ENCODE measurements at places on chromosomes 6 and 20.

DNA sequence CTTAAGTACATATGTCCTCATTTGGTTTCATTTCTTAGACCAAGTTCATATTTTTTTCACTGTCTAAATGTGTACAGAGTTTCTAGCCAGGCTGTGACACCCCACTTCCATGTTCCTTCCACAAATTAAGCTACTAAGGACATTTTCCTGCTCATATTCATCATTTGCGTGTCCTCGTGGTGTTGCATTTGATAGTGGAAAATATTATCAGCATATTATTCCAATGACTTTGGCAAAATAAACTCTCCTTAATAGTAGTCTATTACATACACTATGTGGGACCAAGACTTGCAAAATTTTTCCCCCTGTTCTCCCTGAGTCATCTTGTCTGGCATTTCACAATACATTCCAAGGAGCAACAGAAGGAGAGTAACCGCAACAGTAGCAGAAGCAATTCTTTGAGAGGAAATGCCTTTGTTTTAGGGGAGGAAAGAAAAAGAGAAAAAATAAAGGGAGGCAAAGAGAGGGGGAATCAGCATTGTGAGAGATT lies 599.2 kb downstream of the COL12A1 start:
- no peak for DNase-seq

- DNase-seq = no peak
These were observed 284.8 kb downstream of the PTPRK start for GRCh38 chr6:128235556-128235955.

DNA sequence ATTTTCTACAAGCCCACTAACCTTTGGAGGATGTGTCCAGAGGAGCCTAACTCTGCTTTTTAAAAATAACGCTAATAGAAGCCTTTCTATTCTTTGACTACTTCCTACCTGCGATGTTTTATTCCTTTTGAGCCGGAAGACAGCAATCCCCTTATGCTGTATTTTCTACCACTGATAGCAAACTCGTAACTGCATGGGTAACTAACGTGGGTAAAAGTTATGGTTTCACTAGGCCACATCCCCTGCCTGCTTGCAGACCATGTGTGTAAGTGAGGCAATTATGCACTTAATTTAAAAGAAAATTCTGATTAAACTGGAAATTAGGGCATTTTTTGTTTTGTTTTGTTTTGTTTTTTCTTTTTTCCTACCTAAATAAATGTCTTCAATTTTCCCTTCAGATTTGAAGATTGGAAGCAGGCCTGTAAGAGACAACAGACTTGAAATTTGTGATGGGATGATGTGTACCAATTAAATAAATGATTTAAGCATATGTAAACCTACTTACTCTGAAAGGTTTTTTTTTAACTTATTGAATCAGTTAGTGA lies 931 bp downstream of the UFL1 start:
- DNase-seq = no peak

- DNase-seq = no peak
These were observed 1.7 kb downstream of the MUCL3 start for GRCh38 chr6:30942338-30943060.

GRCh38 chr20:61986762-61987321 lies 78.8 kb downstream of the TAF4 start:
- DNase-seq = no peak

- DNase-seq = peak; percentile 33
These were observed 23.2 kb downstream of the ID4 start for GRCh38 chr6:19860235-19860877.

DNA sequence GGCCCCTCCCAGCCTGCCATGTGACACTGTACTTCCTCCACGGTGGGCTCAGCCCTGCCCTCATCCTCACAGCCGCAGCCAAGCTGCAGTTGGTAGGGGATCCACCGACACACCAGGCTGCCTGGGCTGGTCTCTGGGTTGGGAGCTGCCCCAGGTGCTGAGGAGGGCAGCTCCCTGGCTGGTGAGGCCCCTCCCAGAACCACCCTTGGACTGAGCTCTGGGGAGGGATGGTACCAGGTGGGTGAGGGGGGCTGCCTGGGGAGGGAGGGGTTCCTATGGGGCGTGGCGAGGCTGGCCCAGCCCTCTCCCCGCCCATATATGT lies 185 bp upstream of the TNFRSF6B start:
- DNase-seq = no peak

GRCh38 chr6:36116066-36116864 lies 14.0 kb upstream of the MAPK13 start:
- DNase-seq = no peak

DNA sequence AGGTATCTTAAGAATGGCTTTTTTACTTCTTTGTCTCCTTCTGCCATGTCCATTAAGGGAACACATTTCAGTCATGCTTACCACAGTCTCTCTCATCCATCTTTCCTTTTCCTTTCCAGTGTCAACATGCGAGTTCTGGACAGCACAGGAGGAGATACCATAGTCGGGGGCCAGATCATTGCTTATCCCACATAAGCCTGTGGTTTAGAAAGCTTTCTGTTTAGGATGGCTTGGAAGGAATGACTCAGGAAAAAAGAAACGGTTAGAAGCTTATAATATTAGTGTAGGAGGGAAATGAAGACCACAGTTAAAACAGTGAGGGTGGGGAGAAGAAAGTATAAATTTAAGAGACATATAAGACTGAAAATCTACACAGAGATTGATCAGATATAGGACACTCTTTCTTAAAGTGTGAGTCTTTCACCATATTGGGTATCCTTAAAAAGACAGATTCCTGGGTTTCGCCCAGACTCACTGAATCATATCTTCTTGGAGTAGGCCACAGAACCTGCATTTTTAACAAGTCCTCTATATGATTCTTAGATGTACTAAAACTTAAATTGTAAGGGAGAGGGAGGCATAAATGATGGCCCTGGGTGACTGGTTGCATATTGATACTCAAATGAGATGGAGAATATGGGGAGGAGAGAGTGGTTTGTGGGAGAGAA lies 36.1 kb downstream of the DSE start:
- DNase-seq = no peak

DNA sequence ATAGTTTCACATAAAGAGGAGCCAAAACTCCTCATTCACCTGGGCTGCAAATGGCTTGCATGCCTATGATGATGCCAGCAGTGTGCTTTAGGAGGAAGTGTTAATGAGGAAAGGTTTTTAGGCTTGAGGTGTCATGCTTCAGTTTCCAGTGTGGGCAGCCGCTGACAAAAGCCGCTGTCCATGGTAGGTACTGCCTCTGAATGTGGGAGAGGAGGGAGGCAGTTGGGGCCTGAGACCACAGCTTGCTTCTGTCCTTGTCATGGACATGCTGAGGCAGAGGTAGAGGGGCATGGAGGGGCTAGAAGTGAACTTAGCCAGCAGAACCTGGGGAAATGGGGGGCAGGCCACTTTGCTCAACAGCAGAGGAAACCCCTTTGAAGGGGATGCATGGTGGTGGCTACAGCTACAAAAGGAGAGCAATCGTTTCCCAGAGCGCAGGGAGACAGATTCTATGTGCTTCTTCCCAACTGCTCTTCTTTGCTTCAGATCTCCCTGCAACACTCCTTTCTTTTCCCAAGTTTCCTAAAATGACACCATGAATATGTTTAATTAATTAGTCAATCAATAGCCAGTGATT lies 372.1 kb upstream of the CNR1 start:
- DNase-seq = no peak

- DNase-seq = no peak
These were observed 215.4 kb downstream of the HDGFL1 start for GRCh38 chr6:22784601-22785410.

DNA sequence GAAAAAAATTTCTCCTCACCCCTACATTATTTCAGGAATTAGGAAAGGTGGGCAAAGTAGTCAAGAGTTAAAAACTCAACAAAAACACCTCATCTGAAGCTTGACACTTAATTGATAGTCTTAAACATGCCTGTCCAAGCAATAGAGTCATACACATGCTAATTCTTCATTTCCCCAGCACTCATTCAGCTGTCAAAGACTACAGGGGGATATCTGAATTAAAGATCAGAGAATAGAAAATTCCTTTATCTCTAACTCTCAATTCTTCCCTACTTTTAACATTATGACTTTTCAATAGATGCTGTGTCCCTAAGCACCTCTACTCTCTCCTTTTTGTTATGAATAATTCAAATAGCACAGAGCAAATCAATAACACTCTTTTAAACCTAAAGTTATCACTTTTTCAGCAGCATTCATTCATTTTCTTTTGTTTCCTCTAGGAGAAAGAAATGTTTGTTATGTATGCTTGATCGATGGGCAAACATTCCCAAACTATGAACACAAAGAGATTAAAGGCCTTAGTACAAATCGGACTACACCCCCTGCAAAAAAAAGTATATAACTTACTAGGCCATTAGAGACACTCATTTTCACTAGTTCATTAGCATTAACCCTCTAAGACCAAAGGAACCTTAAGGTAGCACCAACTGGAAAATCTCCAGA lies 94.9 kb upstream of the SPTLC3 start:
- no peak for DNase-seq

- no peak for DNase-seq
These were observed 779.7 kb upstream of the MAN1A1 start for GRCh38 chr6:120129228-120129627.

DNA sequence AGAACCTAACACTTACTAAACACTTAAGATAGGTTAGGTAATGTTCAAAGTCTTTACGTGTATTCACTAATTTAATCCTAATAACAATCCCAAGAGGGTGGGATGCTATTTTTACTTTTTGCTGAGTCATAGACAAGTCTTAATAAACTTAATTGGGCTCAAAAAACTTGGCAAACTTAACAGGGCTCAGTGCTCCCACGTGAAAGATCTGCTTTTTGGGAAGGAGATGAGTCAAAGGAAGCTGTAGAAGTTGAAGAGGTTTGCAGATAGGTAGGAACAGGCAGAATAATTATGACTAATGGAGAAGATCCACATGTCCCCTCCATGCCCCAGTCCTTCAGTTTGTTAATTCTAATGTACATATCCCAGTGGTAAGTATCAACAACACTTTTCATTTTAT lies 44.5 kb upstream of the STMND1 start:
- DNase-seq = no peak

DNA sequence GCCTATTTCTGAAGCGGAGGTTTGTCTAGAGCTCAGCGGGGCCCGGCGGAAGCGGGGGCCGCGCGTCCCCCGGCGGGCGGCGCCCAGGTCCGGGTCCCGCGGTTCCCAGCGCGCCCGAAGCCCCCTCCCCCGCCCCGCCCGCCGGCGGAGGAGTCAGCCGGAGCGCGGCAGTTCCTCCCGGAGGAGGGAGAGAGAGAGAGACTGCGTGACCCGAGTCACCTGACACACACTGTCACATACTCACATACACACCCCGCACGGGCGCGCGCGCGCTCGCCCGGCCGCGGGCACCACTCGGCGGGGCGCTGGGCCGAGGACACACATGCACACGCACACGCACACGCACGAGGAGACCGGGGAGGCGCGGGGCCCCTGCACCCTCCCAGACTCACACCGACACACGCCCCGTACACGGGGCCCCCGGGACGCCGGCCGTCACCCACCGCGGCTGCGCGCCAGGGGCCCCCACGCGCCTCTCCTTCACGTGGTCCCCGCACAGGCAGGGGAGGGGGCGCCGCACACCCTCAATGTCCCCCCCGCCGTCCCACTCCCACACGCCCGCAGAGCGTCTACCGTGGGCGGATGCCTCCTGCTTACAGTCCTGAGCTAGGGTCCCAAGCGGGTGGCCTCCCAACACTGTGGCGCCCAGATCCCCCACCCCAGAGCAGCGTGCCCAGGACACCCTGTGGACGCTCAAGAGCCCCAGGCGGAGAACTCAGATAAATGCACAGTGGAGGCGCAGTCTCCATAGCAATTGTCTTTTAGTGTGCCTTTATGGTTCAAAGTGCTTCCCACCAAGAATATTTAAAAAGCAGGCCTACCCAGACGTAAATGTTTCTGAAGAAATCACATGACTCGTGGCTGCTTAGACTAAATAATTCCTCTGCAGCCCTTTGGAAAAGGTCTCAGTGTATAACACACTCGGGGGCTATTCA lies at the start of gene RRAGD:
Gene RRAGD (minus strand): TSS at position 203 of the 935 bp plus-strand sequence. CDS start 280 bp downstream, outside the sequence.
- DNase-seq = peak; percentile 76

DNA sequence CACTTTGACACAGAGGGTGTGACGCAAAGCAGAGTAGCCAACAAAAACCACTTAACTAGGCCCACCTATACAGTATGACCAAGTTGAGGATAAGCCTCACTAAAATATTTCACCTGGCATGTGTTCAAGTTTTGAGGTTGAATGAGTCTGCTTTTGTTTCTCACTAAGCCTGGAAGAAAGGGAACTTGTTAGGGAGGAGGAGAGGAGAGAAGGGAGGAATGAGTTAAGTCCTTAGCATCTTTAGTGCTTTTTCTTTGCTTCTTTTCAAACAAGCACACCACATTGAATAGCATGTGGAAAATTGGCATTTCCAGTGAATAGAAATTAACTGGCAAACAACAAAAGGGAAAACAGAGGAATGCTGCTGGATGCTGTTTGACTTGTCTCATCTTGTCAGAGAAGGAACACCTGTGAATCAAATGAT lies 461.9 kb downstream of the GJA1 start:
- DNase-seq = no peak

DNA sequence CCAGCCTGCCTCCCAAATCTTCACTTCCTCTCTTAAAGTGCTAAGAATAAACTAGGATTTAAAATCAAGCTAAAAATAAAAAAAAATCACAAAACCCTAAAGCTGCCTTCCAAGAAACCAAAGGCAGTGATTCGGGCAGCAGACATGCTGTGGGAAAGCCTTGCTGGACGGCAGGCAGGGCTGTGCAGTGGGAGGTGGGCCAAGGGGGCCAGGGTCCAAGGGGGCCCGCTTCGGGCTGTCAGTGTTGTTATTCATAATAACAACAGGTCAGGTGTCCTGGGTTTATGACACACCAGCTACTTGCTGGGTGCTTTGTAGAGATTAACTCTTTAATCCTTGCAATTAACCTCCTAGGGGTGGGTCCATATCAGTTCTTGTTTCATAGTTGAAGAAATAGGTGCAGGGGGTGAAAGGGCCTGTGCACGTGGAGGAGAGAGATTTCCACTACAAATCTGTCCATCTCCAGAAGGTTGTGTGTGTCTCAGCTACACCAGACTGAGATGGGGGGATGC lies 40.4 kb downstream of the CD40 start:
- no peak for DNase-seq

DNA sequence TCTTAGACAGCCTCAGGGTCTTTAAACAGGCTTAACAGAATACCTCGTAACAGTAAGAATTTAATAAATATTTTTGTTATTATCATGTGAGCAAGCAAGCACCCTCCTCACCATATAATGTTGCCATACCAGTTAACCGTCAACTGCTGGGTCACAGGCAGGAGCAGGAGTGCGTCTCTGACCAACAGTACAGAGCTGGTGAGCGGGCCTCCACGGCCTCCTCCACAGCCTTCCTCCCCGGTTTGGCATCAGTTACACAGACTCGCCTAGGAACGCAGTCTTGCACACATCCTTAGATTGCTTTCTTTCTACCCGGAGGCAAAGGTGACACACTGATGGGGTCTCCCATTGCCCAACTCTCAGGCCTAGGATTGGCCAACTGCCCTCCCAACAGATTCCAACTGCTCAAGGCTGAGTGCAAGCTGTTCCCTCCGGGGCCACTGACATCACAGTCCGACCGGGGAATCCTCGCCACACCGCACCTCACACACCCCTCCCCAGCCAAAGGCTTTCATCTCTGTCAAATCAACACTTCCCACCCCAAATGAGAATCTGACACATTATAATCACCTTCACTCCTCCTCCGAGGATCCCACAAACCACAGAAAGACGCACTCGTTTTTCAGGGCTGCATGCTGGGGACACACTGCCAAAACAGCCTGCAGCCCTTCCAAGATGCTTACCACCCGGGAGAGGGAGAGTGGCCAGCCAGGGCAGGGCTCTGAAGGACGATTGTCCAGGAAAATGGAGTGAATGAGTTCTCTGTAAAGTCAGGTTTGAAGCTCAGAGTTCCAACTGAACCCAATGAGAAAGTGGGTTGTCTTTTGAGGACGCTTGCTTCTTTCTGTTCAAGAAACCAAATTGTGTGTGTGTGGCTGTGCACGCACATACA lies 63.2 kb downstream of the PDE10A start:
- DNase-seq = no peak

Measured in NCI-H2171 (cell line).